Activated CD4-positive, alpha-beta T cell treated with anti-CD3 and anti-CD28 coated beads, Interleukin-2, amount 50 U/mL, for 4 hours (primary cell): ENCODE measurements at places on chromosomes 7 and 10.

- DNase-seq = no peak
Measured at GRCh38 chr7:24864214-24864817, 107.1 kb upstream of the GSDME start.

DNA sequence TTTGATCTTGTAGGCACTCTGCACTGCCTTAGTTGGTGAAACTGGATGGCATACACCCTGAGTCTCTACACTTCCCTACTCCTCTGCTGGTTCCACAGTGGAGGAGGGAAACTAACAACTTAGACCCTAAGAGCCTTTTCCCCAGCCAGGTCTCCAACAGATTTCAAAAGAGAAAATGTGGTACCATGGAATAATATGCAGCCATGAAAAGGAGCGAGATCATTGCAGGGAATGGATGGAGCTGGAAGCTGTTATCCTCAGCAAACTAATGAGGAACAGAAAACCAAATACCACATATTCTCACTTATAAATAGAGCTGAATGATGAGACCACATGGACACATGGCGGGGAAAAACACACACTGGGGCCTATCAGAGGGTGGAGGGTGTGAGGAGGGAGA is 36.3 kb upstream of the CCDC3 start:
- DNase-seq = no peak

DNA sequence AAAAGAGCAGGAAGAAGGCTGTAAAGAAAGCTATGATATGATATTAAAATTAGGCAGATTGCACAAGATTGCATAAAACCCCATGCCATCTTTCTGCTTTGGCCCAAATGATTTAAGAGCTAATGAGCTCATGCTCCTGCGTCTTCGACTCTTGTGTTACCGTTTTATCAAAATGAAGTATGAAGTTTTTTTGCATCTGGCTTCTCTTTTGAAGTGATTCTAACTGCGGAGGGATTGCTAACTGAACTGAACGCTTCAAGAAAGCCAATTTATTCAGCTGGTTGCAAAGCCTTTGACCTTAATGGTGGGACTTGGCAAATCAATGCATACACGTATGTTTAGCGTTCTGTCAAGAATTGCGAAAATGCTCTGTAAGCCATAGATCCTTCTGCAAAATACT is 282.9 kb downstream of the TWIST1 start:
- DNase-seq = no peak

GRCh38 chr10:78981970-78982281 is 86.8 kb upstream of the ZMIZ1 start:
- no peak for DNase-seq

DNA sequence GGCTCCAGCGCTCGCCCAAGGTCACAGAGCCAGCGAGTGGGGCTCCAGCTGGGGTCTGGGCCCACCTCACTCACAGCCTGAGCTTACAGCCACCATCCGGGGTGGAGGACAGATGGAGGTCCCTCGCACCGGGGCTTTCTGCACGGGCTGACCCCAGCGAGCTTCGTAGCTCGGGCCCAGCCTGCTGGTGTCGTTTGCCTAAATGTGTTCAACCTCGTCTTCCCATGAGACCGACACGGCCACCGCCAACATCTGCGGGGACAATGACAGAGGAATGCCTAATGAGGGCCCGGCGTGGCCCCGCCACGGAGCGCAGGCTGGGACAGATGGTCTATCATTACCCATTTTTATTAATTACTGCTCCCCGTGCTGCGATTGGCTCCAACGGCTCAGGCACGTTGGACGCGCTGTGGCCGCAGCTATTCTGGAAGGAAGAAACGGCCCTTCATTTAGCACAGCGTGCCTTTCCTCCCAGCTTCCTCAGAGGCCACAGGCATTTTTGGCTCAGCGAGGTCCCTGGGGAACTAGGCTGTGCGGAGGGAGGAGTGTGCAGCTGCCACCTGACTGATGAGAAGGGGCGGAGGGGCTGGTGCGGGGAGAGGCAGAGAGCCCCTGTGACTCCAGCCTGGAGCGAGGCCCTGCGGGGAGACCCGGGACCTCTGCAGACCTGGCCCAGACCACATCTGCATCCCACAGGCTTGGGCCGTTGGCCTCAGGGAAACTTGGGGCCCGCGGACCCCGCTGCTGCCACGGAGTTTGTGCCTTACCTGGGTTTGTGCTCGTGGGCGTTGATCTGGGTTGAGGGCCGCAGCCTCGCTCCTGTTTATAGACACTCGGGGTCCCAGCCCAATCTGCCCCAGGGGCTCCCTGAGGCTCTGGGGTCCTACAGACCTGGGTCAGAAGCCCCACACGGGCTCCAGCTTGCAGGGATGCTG is 22.9 kb upstream of the ELFN1 start:
- DNase-seq = no peak

GRCh38 chr10:79195091-79195923 is 126.5 kb downstream of the ZMIZ1 start:
- DNase-seq = peak; percentile 72

- no peak for DNase-seq
Measured at GRCh38 chr7:138776166-138776833, 21.5 kb upstream of the TMEM213 start.

GRCh38 chr10:72030762-72031543 is 57.4 kb downstream of the SPOCK2 start:
- no peak for DNase-seq

GRCh38 chr7:159094023-159094740 is 50.5 kb downstream of the VIPR2 start:
- DNase-seq = no peak

- no peak for DNase-seq
Measured at GRCh38 chr10:94093286-94093905, 99.7 kb downstream of the PLCE1 start.

DNA sequence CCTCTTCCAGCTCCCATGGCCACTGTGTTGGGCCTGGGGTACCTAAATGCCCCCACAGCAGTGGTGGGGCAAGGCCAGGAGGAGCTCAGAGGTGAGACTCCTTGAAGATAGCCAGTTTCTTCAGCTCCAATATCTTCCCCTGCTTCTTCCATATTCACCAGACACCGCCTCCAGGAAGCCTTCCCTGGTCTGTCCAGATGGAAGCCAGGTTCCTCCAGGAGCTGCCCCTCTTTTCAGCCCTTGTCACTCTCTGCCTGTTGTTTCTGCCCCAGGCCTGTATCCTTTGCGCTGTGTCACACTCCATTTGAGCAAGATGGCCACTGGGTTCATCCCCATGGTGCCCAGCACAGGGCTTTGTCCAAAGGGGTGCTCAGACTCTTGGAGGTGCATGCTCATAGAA is 127.7 kb downstream of the MYL10 start:
- no peak for DNase-seq

- DNase-seq = no peak
Measured at GRCh38 chr10:72445851-72446250, 91.1 kb upstream of the DNAJB12 start.

DNA sequence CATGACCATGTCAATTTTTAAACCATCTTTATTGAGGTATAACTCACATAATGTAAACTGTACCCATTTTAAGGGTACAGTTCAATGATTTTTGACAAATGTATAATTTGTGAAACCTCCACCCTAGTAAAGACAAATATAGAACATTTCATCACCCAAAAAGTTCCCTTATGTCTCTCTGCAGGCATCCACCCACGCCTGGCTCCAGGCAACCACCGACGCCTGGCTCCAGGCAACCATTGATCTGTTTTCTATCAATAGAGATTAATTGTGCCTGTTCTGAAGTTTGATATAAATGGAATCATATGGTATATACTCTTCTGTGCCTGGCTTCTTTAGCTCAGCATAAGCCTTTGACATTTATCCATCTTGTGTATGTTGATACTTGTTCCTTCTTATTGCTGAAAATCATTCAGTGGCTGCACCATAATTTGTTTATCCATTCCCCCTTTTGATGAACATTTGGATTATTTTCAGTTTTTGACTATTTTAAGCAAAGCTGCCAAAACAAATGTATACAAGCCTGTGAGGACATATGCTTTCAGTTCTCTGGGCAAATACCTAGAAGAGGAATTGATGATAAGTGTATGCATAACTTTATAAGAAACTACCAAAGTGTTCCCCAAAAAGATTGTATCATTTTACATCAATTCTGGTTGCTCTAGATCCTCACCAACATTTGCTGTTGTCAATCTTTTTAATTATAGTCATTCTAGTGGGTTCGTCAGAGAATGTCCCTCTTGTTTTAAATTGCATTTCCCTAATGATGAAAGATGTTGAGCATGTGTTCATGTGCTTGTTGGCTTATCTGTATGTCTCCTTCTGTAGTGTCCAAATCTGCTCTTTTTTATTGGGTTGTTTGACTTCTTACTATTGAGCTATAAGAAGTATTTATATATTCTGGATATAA is 55.7 kb upstream of the HECTD2 start:
- no peak for DNase-seq

GRCh38 chr7:83866582-83866981 is 217.6 kb upstream of the SEMA3E start:
- DNase-seq = no peak
